ENCODE measurements at places on chromosomes 12 and 14. TPM values are rescaled to one million over a fixed set of nuclear protein-coding genes. Genes with fewer than 3 reads are reported as not detected.

Gene CCDC196
- total RNA-seq, result not detected

Gene SLC38A4
- not detected for total RNA-seq

Gene NFE2
- not detected for total RNA-seq

Gene GLI1
- total RNA-seq, result 0.88 TPM

Gene POTEG
- total RNA-seq, result not detected

Gene PTPN21
- 0.22 TPM for total RNA-seq

Gene LRRC10
- total RNA-seq, result not detected

Gene MYBPC1
- not detected for total RNA-seq

Gene MORN3
- 3.3 TPM for total RNA-seq

Gene POTEM
- not detected for total RNA-seq

Gene FBXL14
- 26.3 TPM for total RNA-seq

Gene MYF5
- total RNA-seq, result not detected

Gene SOX5
- total RNA-seq, result not detected

Gene RNASE2
- not detected for total RNA-seq

Gene TCL1B
- not detected for total RNA-seq

Gene CMKLR1
- not detected for total RNA-seq

Gene TAS2R46
- total RNA-seq, result 1.2 TPM

Gene SDR9C7
- total RNA-seq, result not detected

Gene FRS2
- total RNA-seq, result 18.1 TPM

Gene EIF2S3B
- total RNA-seq, result 2.6 TPM

Gene OAS1
- total RNA-seq, result 36.3 TPM

Gene SLCO1A2
- not detected for total RNA-seq

Gene EMP1
- 37.6 TPM for total RNA-seq

All from activated naive CD4-positive, alpha-beta T cell treated with anti-CD3 and anti-CD28 coated beads, Interleukin-2, amount 10 ng/mL, durations not matched to agents 5 hours and 36 hours (primary cell).